ENCODE measurements at places on chromosomes 2 and 18.
A peak's percentile ranks its signal among the peaks of the same experiment; 100 is the strongest.

DNA sequence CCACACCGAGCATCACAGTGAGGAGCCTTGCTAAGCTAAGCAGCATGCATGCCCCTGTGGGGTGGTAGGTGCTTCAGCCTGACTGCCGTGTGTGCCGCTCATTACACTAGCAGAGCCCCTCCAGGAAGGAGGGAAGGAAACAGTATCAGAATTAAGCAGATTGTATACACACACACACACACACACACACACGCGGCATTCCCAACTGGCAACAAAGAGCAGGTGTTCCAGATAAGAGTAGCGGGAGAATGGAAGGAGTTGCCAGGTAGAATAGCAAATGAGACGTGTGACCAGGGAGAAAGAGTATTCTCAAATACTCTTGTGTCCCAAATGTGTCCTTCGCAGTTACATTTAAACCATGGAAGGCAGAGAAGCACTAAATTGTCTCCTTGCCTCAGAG, 47.6 kb upstream of the TTC39C start:
- no peak for DNase-seq

GRCh38 chr2:206512999-206513398, 69.7 kb downstream of the ADAM23 start:
- no peak for DNase-seq

DNA sequence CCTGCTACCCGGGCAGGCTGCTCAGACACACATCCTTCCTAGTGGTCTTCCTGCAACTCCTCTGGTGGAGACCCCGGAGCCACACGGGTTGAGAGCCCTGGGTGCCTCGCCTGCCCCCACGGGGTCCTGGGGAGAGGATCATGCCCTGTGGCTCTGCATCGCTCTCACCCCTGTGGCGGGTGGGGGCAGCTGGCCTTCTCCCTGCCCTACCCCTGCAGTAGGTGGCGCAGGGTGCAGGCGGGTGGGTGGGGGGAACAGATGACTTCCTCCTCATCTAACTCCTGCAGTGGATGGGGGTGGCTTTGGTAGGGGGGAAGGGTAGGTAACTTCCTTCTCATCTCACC, 38.5 kb downstream of the TSHZ1 start:
- DNase-seq = no peak

GRCh38 chr2:39734445-39734844, 44.6 kb downstream of the THUMPD2 start:
- DNase-seq = no peak

DNA sequence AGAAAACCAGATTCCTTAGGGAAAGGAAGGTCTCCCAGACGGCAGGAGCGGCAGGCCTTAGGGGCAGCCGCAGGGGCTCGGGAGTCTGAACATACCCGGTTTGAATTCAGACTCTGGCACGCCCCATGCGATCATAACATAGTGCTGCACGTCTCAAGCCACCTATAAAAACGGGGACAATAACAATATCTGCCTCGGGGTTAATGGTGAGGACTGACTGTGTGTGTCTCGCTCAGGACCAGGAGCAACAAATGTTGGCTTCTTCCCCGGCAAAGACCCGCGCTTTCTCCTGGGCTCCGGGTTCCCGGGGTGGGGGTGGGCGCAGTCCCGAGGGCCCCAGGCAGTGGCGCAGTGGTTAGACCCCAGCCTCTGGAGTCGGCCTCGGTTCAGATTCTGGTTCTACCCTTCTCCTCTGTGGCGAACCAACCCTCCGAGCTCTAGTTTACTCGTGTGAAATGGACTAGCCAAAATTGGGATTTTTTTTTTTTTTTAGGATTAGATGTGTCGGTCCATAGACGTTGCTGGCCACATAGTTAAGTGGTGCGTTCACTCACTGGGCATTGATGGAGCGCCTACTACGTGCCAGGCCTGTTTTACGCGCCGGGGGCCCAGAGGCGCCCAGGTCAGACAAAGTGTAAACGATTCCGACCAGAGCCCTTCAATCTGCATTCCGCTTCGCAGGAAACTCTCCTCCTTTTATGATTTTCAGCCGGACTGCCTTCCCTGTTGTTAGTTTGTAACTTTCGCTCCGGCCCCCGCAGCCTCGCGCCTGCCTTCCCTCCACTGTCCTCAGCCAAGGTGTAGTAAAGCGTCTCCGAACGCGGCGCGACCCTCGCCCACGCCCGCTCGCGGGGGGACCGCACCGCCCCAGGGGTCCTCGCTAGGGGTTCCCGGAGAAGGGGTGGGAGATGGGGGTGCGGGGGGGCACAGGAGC, 820 bp upstream of the SH3BP4 start:
- DNase-seq = no peak

- DNase-seq = no peak
Measured at GRCh38 chr2:8661736-8662135, 20.1 kb upstream of the ID2 start.

- no peak for DNase-seq
Measured at GRCh38 chr2:20617081-20617575, 33.8 kb downstream of the HS1BP3 start.

GRCh38 chr2:239398521-239398921, 2.3 kb downstream of the HDAC4 start:
- no peak for DNase-seq

DNA sequence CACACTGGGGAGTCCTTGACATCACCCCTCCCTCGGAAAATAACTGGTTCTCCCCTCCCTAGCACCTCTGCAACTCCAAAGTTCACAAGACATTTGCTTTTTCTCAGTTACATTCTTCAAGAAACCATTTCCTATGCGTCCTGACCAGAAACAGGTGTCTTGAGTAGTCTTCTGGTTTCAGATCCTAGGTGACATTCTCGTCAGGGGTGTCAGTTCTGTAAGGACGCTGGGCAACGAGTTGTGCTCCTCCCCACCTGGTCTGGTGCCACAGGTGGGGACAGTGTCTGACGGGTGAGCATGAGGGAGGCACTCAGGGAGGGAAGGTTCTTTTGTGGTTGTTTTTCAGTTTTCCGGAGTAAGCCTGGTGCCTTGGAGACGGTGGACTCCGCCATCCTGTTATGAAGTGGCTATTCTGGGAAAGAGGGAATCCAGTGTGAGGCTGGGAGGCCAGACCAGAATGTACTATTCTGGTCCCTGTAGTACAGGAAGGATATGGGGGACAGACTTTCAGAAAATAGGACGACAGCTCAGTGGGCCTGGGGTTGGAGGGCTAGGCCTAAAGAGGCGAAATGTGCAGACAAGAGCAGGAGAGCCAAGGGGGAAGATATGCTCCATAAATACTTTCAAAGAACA, 50.6 kb downstream of the EPAS1 start:
- no peak for DNase-seq

- DNase-seq = no peak
Measured at GRCh38 chr2:151937966-151938365, 109.7 kb upstream of the ARL5A start.

DNA sequence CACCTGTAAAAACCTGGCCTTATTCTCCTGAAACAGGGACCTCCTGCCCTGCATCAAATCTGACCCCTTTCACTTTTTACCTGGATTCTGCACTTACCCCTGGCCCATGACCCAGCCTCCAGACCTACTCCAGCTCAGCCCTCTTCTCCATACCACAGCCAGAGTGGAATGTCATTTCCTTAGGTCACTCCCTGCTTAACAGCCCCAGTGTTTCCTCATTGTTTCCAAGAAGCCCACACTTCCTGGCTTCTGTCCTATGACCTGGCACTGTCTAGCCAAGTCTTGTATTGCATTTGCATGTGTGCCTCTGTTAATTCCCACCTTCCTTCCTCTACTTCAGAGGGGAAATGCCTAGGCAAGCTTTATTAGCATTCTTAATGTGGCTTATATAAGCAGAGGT, 51.4 kb upstream of the TRIB2 start:
- no peak for DNase-seq

- DNase-seq = no peak
Measured at GRCh38 chr2:121064186-121064585, 220.8 kb downstream of the TFCP2L1 start.

DNA sequence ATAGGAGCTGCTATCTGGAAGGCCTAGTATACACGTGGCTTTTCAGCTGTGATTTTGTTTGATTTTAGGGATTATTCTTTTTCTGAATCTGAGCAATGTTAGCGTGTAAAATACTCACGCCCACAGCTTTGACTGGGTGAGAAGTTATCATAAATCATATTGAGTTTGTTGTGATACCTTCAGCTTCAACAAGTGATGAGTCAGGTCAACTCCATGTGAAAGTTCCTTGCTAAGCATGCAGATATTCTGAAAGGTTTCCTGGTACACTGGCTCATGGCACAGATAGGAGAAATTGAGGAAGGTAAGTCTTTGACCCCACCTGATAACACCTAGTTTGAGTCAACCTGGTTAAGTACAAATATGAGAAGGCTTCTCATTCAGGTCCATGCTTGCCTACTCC, at the start of gene GKN1:
Gene GKN1 (plus strand): TSS at position 386 of the 400 bp plus-strand sequence. CDS start 42 bp downstream, outside the sequence.
- no peak for DNase-seq

DNA sequence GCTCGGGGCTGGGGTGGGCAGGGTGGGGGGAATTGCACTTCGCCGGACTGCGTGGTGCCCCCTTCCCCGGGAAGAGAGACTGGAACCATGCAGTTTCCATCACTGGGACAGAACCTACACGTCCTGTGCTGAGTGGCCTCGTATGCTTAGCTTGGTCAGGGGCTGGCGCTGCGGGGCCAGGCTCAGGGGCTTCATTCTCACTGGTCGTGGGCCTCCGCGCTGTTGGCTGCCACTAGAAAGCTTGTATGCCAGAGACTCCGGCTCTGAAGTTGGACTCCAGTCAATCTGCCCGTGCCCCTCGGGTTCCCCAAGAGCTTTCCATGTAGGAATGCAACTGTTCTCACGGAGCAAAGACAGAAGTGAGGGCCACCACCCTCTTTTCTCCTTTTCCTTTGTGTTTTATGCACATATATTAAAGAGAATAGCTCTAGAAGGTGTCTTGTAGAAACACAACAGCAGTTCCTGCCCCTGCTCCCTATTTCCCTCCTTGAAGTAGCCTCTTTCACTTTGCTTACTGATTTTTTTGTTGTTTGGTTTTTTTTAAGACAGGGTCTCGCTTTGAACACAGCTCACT, 64.0 kb upstream of the YWHAQ start:
- no peak for DNase-seq

- DNase-seq = no peak
Measured at GRCh38 chr2:119753041-119753929, 6.4 kb upstream of the PTPN4 start.

GRCh38 chr2:232633413-232634205, at the start of gene EFHD1:
EFHD1 (plus strand) TSS chr2:232633604; CDS start chr2:232633705, 101 bp downstream.
- peak; percentile 48 for DNase-seq

- DNase-seq = no peak
Measured at GRCh38 chr2:192775011-192775410, 580.3 kb upstream of the TMEFF2 start.

DNA sequence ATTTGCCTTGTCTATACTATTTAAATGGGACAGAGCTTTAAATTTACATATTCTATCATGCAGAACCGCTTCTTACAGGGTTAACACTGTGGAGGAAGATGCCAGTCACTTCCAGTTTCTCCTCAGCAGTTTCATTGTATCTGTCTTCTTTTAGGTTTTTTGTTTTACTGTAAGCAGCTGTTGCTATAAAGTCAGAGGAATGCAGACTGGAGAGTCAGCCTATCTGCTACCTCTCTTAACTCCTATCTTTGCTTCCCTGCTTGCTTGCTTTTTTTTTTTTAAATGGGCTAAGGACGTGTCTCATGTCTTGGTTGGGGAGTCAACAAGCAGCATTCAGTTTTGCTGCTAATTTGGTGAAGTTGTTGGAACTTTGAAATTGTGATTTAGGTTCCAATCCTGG, 8.9 kb downstream of the EPC2 start:
- DNase-seq = no peak

DNA sequence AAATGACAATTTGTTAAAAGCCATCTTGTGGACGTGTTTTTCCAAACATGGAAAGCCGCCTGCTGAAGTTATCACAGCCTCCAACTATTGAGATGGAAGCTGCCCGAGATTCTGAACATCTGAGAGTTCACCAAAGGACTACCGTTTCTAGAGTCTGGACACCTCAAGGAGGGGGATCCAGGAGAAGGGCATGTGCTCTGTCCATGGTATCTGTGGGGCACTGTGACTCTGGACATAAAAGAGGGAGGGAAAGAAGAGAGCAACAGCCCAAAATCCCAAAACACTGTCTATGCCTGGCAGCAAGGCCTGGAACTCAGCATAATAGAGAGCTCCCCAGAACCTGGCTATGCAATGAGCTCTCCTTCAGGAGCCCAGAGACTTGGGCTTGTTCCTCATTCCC, 319.9 kb downstream of the EN1 start:
- DNase-seq = no peak

GRCh38 chr2:184346338-184346862, 251.9 kb upstream of the ZNF804A start:
- no peak for DNase-seq

GRCh38 chr2:31254237-31255203, 20.6 kb downstream of the EHD3 start:
- DNase-seq = no peak

DNA sequence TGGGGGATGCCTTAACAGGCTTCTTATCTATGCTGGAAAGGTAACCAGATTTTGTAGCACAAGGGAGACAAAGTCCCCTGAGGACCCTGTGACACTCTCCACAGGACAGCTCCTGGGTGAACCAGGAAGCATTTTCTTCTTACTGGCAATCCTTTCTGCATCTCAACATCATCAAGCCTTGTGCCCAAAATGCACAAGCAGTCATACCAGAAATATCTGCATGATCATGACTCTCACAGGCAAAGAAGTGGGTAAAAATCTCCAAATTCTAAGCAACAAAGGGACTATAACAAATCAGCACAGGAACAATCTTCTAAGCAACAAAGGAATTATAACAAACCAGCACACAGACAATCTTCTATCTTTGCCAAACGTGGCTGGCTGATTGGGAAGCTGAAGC, 99.1 kb upstream of the CD226 start:
- no peak for DNase-seq

- DNase-seq = no peak
Measured at GRCh38 chr2:29335396-29335795, 220.2 kb downstream of the CLIP4 start.

- DNase-seq = peak; percentile 56
Measured at GRCh38 chr18:45837283-45838070, 12.0 kb downstream of the SIGLEC15 start.

All from activated T-cell treated with anti-CD3 and anti-CD28 coated beads for 48 hours (primary cell).